ENCODE measurements at places on chromosomes 7 and 10.

DNA sequence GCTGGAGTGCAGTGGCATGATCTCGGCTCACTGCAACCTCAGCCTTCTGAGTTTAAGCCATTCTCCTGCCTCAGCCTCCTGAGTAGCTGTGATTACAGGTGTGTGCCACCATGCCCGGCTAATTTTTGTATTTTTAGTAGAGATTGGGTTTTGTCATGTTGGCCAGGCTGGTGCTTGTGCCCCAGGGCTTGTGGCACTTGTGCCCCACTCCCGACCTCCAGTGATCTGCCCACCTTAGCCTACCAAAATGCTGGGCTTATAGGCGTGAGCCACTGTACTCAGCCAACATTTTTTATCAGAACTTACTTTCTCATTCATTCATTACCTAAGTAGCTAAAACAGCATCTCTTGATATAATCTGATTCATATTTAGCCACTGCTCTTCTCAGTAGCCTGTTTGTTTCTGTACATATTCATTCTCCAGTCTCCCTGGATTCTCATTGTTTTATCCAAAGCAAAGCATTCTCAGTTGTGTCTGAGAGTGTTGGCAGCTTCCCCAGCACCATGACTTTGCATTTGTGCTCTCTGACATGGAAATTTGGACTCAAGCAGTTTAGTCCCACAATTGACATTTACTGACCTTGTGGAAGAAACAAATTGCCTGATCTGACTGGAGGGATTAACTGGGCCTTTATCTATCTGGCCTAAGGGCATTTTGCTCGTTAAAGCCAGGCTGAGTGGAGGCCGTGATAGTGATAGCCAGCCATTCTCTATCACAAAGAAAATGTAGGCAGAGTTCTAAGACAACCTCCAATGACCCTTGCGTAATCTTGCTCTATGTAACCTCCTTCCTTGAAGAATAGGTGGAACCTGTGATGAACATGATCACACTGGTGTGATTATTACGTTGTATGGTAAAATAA, 44.9 kb downstream of the AKR1B15 start:
- peak; percentile 10 for DNase-seq

GRCh38 chr10:7944215-7944480, 110.3 kb upstream of the GATA3 start:
- no peak for DNase-seq

- no peak for DNase-seq
Observed at GRCh38 chr7:63205136-63205535, 793.5 kb upstream of the ZNF722 start.

DNA sequence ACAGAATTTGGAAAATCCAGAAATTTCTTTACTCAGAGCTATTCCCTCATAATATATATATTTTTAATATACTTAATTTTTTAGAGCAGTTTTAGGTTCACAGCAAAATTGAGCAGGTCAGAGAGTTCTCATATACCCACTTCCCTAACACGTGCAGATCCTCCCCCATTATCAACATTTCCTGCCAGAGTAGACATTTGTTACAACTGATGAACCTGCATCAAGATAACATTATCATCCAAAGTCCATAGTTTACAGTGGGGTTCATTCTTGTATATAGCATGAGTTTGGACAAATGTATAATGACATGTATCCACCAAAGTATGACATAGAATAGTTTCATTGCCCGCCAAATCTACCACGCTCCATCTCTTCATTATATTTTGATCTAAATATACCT, 170.0 kb downstream of the PTEN start:
- no peak for DNase-seq

DNA sequence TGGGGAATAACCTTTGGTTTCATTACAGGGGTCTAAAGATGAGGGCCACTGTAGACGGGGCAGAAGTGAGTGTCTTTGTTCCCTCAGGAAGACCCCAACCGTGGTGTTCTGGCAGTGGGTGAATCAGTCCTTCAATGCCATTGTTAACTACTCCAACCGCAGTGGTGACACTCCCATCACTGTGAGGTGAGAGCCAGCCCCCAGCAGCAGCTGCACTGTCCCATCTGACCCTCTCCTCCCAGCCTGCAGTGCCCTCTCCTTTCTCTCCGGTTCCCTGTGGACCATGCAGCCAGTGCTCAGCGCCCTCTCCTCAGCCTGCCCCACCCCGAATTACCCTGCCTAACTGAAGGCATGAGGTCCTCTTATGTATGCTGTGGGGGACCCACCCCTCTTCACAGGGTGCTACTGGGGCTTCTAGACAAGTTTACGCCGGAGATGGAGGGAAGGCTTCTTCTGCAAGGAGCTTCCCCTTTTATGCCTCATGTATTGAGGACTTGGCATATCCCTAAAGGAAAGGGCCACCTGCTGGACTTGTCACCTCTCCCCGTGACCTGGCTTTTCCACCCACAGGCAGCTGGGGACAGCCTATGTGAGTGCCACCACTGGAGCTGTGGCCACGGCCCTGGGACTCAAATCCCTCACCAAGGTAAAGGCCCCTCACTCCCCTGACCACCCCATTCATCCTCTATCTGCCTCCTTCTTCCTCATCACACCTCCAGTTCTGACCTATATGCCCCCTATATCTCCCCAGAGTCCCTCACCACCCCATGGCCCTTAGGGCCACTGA, 5.1 kb downstream of the SFXN3 start:
- no peak for DNase-seq

GRCh38 chr7:69147631-69148030, 450.6 kb upstream of the AUTS2 start:
- no peak for DNase-seq

Measured in T47D (cell line).